ENCODE measurements at places on chromosomes 4 and X.

DNA sequence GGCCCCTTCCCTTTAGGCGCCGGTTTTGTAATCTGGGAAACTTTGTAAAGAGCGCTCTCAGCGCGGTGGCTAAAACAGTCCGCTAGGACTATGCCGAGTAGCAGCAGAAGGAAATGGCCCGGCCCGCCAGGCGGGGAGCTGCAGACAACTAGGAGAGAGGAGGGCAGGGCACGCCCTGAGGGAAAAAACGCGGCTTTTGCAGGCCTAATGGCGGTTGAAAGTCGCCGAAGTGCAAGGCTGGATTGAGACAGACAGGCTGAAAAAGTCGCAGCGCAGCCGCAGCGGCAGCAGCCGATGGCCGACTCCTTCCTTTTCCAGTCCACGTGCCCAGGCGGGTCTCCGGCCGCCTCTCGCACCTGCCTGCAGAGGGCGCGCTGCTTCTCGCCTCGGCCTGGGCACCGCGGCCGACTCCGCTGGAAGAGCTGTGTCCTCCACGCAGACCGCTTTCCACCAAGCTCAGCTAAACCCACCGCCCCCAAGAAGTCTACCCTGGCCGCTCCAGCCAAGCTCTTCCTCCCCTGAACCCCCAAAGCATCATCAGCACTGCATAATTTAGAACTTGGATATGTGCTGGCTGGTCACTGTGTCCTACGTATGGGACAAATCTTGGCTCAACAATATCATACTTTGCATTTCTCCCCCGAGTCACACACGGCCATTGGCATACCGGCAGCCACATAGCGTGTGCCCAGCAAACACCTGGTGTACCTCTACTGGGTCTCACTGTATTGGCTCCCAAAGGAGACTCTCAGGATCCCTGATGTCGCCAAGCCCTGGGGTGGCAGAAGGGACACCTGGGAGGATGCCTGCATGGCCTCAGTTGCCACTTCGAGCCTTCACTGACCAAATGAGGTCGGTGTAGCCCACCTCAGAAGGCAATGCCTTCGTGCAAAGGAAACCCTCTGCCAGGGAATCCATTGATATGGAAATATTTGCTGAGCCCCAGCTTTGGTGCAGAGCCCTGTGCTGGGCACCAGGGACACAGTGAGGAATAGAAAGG is 14.5 kb downstream of the SLC25A5 start:
- DNase-seq, result no peak

GRCh38 chr4:86841309-86841708 is 7.9 kb downstream of the SLC10A6 start:
- no peak for DNase-seq

DNA sequence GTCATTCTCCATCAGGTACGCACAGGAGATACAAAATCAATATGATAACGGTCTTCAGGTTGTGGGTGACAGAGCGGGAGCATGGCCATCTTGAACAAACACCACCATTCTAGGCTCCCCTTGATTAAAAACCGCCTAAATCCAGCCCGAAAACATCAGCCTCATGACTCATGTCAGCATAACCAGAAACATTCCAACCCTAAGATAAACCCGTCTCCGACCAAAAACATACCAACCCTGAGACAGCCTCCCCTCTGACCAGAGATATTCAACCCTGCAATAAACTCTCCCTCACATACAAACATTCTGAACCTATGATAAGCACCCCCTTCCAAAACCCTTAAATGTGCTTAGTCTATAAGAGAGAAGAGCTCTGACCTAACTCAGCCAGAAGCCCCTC is 157.9 kb downstream of the DHRSX start:
- no peak for DNase-seq

DNA sequence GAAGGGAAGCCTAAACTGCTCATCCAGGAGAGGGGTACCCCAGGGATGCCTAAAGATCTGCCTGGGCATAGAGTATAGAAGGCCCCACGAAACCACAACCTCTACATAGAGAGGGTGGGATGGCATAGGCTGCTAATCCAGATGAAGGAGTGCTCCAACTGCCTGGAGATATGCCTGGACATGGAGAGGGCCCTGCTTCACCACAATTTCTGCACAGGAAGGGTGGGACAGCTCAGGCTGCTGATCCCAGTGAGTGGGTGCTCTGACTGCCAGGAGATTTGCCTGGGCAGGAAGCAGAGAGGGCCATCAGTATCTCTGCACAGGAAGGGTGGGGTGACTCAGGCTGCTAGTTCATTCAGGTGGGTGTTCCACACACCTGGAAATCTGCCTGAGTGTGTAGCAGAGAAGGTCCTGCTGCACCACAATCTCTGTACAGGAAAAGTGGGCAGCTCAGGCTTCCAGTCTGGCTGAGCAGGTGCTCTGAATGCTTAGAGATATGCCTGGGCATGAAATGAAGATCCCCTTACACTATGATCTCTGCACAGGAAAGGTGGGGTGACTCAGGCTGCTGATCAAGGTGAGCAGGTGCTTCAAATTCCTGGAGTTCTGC is 61.1 kb downstream of the ZNF518B start:
- no peak for DNase-seq

DNA sequence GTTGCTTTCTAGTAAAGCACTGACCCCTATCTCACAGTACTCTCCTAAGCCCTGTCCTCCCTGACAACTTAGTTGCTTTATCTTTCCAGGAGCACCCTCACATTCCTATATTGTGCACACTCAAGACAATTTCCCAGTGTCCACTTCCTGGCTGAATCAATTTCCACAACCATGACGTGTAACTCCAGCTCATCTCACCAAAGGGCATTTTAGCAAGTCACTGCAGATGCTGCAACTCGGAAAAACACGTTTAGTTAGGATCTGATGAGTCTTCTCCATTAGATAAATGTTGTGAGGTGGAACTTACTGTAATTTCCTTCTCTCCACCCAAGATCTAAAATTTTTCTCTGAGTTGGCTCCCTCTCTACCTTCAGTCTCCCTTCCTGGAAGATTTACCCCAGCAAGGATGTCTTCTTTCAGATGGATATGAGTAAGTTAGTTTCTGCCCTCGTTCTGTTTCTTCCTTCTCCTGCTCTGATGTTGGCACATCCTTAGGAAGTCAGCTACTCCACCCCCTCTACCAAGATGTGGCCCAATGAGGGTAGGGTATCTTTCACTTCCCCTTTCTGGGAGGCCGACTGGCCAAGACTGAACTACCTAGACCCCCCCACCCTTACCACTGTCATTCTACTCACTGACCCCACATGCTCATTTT is 28.8 kb upstream of the IL13RA1 start:
- DNase-seq, result no peak

- DNase-seq, result no peak
These were observed 37.7 kb upstream of the KCNIP4 start for GRCh38 chr4:21986307-21986706.

DNA sequence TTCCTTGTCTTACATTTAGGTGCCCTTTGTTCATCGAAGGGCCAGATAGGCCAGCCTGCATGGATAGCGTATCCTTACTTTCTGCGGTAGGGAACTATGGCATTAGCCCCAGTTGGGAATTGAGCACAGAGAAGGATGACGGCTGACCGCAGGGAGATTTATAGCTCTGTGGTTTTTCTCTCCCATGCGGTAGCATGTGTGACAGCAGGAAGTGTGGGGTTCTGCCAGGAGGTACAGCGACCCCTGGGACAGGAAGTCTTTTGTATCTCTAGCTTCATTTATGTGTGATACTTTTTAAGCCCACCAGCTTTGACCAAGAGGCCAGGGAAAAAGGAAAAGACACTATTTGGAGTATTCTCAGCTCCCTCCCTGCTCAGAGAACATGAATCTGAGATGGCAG is 33.1 kb downstream of the GAB3 start:
- DNase-seq, result no peak

DNA sequence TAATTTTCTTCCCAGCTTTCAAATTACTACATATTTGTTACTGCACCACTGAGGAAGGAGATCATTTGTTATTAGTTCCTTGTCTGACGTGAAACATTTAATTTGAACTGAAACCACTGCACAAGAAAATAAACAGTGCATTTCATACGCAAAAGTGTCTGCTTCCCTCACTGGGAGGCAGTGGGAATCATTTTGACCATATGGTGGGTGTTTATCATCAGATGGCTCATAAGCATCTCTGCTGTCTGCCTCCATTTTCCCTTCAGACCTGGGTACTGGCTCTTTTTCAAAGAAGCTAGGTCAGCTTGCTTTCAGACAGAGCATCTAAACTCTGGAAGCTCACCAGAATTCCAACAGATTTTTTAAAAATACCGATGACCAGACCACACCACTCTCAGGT is 135.2 kb downstream of the PCDH19 start:
- DNase-seq, result no peak

DNA sequence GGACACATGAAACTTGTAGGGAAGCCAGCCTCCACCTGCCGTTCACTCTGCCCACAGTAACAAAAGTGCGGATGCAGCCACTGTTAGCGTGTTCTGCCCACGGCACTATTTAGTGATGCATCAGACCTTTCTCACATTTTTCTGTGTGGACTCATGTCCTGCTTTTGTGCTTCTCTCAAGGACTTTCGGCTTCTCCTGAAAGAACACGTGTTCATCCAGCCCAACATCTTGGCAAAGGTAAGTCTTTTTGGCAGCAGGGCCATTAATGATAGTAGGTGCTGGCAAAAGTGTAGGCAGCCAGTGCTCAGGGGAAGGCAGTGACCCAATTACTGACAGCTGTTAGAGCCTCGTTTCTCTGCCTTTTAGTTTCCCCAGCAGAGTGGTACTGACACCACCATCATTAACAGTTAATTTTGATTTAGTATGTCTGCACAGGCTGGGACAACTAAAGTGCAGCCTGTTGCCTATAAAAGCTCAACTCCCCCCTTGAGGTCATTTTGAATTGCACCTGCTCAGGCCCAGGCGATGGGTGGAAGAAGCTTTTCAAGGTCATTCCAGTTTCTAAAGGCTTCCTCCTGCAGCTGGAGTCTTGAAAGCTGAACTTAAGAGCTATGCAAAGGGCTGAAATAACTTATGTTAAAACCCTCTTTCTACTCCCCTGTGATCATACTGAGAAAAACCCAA is 54.5 kb upstream of the HPSE start:
- no peak for DNase-seq

GRCh38 chr4:147428583-147428982 is 52.3 kb upstream of the EDNRA start:
- DNase-seq, result no peak

DNA sequence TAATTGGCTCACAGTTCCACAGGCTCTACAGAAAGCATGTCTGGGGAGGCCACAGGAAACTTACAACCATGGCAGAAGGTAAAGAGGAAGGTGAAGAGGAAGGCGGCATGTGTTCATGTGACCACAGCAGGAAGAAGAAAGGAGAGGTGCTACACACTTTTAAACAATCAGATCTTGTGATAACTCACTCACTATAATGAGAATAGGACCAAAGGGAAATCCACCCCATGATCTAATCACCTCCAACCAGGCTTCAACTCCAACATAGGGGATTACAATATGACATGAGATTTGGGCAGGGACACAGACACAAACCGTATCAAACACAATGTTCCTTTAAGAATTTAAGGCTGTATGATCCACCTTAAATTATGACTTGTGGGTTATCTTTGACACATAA is 10.5 kb upstream of the PGM2 start:
- DNase-seq, result no peak

DNA sequence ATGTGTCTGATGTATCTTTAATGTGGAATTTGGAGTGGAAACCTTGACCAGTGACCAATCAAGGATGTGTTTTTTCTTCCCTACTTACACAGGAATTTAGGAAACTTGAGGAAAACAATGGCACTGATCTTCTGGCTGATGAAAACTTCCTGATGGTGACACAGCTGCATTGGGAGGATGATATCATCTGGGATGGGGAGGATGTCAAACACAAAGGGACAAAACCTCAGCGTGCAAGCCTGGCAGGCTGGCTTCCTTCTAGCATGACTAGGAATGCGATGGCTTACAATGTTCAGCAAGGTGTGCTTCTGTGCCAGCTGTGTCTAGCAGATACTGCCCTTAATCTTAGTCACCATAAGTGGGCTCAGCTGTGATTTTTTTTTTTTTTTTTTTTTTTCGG is 12.6 kb downstream of the TAF1 start:
- no peak for DNase-seq

GRCh38 chr4:113610537-113610936 is 151.0 kb downstream of the CAMK2D start:
- no peak for DNase-seq

DNA sequence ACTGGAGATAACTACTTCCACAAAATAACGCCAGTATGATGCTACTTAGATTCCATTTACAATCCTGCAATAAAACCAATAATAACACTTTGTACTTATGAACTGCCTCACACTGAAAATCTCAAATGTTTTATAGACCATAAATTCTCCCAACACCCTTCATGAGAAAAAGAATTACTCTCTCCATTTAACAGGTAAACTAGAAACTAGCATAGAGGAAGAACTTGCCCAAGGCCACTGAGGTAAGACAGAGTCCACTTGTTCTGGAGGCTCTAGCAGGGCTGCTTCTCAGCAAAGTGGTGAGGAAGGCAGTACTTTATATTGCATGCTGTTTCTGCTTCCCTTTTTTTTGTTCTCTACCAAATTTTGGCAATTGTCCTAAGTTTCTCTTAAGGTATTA is 11.5 kb upstream of the BMP3 start:
- no peak for DNase-seq

DNA sequence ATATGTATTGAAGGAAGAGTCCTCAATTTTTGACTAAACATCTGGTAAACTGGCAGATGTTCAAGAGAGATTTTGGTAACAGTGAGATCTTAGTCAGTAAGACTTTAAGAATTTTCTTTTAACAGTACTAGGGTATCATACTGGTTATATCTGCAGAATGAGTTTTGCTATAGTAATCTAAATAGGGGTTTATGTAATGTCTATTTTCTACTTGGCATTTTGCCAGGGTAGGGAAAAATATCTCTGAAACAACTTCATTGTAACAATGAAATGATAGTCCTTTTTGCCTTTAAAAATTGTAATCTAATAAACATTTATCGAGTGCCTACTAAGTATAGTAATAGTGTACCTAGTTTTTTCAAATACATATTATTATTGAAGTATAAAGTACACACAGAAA is 32.1 kb downstream of the XK start:
- DNase-seq, result no peak

- DNase-seq, result no peak
These were observed 2020.0 kb upstream of the ADGRL3 start for GRCh38 chr4:59180161-59180560.

DNA sequence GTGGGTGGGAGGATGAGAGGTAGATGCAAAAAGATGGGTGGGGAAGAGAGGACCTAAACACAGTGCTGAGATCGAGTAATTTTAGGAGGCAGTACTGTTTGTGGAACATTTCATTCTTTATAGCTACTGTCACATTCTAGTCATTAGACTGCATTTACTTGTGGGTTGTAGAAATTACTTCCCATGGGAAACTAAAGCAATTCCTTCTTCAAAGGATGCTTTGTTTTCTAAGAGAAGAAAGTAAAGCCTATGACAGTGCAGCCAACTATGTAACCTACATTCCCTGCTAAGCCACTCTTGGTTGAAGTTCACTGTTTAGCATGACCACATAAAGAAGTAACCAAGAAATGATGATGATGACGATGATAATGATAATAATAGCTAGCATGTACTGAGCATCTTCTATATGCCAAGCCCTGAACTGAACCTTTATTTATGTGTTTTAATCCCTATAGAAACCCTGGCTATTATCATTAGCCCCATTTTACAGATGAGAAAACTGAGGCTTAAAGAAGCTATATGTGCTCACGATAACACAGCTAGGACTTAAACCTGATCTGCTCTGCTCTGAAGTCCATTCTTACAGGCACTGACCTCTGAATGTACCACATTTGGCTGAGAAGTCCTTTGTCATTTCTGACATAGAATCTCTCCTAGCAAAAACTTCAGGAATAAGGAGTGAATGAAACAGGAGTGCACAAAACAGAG is 114.5 kb upstream of the KIT start:
- DNase-seq, result no peak
